ENCODE measurements at places on chromosomes 3 and 15. TPM values are rescaled to one million over a fixed set of nuclear protein-coding genes. Genes with fewer than 3 reads are reported as not detected.

DNA sequence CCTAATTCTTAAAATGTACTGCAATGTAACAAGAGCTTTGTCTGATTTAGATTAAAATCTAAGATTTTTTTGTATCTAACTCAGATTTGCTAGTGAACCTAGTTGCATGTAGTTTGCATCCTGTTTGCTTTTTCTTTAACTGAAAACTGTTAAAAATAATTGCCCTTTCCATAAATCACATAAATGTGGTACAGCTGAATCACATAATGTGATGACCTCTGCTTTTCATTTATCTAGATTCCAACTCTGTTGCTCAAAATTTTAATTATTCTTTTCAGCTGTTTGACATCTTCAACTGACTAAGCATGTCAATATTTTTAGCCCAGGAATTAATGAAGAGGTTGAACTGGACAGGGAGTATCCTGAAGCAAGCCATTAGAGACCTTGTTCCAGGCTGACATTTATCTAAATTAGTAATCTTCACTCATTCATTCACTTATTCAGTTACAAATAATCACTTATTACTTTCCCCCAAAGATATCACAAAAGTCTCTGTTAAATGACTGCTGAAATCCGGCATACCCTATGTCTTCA lies 101.9 kb upstream of the PLXND1 start:
- no peak for DNase-seq

- DNase-seq, result no peak
Measured at GRCh38 chr3:166810741-166811445, 569.2 kb downstream of the ZBBX start.

DNA sequence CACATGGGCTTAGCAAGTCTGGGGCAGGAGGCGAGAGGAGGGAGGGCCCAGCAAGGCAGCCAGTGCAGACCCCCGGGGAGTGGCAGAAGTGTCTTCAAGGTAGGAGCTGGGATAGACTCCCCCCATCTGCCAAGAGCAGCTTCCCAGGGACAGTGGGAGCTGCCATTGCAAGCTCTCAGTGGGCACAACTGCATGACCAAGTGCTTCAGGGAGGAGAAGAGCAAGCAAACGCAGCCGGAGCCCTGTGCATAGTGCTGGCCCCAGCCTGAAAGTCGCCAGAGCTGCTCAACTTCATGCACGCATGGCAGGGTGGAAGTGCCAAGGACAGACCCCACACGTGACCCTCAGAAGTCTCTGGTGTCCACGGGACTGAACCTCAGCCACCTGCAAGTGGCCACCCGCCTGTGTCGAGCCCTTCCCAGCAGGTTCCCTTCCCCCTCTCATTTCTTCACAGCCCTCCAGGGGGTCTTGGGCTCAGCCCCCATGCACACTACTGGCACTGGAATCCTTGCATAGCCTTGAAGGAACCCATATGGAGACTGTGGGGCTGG lies 89.4 kb downstream of the PLXNA1 start:
- DNase-seq, result no peak

GRCh38 chr3:178075344-178075743 lies 460.9 kb upstream of the KCNMB2 start:
- no peak for DNase-seq

DNA sequence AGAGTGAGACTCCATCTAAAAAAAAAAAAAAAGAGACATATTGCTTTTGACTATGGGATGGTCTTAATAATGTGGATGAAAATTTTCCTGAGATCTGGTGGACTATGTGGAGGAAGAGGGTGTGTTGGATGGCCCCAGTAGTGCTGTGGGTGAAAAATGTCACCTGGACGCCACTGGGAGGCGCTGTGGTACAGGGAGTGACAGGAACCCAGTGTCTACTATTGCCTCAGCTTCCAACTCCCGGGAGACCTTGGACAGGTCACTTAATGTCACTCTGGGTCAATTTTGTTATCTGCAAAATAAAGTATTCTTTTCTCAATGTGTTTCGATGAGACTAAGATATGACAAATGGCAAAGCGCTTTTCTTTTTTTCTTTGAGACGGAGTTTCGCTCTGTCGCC lies 27.7 kb upstream of the DCP1A start:
- peak; percentile 75 for DNase-seq

Gene TRANK1
- total RNA-seq, result 54.0 TPM

Gene WDR93
- total RNA-seq, result not detected

GRCh38 chr3:128878011-128878457 lies 1.4 kb upstream of the ACAD9 start:
- DNase-seq, result no peak

- peak; percentile 49 for DNase-seq
Measured at GRCh38 chr3:129195731-129196256, 12.1 kb upstream of the CNBP start.

GRCh38 chr15:59456114-59456513 lies 18.1 kb downstream of the FAM81A start:
- DNase-seq, result peak; percentile 80

- no peak for DNase-seq
Measured at GRCh38 chr3:172155897-172156585, 116.7 kb downstream of the FNDC3B start.

DNA sequence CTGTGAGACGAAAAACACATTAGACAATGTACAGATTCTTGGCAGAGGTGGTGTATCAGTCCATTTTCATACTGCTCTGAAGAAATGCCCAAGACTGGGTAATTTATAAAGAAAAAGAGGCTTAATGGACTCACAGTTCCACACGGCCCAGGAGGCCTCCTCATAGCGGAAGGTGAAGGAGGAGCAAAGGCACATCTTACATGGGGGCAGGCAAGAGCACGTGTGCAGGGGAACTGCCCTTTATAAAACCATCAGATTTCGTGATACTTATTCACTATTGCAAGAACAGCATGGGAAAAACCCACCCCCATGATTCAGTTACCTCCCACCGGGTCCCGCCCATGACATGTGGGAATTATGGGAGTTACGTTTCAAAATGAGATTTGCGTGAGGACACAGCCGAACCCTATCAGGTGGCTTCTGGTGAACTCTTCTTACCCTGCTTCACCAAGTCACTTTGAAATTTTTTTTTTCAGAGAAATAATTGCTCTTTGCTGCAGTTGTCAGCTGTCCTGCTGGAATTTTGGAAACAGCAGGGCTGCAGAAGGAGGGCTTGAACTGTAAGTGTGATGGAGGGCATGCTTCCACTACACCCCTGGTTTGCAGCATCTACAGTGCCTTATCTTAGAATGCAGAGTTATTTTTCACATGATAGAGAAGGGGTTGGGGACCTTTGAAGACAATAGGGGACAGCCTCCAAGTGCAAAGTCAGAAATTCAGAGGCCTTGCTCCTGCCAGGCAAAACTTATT lies 2.9 kb upstream of the IGF2BP2 start:
- DNase-seq, result no peak

GRCh38 chr15:74385733-74386132 lies 18.3 kb upstream of the CYP11A1 start:
- no peak for DNase-seq

DNA sequence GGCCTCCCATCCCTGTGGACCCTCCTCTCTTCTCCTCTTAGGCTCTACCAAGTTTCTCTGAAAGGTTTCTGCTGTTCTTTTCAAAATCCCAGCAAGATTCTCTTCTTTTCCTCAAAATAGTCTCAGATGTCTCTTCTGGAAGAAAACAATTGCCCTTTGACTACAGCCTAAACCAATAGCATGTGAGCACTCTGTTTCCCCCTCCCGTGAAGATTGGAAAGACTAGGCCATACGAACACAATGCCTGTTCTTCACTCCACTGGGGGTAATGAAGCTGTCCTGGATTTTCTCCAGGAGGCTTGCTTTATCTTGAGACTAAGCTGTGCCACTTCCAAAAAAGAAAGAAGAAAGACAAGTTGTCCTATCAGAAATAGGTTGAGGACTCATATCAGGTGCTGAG lies 178.7 kb upstream of the MCTP2 start:
- no peak for DNase-seq

Gene SNTN
- total RNA-seq, result not detected

DNA sequence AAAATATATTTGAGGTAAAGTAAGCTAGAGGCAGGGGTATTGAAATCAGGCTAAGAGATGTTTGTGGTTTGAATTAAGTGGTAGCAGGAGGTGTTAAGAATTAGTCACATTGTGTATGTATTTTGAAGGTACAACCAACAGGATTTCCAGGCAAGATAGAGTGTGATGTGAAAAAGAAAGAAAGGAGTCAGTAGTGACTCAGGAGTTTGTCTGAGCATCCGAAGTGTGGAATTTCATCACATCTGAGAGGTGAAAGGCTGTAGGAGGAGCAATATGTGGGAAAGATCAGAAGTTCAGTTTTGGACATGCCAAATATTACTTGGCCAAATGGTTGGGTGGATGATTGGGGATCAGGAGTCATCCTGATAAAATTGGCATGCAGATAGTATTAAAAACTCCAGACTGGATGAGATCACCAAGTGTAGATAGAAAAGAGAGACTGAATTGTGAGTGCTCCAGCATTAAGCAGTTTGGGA lies 32.1 kb upstream of the EBLN2 start:
- DNase-seq, result no peak

DNA sequence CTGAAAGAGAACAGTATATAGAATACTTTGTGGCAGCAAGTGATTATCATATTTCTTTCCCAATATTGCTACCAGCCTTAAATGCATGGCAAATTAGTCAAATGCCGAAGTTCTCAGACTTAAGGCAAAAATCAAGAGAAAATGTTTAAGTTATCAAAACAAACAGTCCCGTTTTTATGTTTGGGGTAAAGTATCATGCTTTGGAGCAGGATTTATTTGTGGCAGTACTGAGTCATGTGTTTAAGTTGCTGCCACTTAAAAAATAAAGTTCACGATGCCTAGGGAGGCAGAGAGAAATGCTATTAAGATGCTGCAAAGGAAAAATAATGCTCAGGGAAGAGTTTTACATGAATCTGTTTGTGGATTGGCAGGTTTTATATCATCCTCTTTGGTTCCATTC lies 417.4 kb upstream of the MDFIC2 start:
- DNase-seq, result no peak

Gene CNBP
- 205 TPM for total RNA-seq

Gene ASB14
- not detected for total RNA-seq

Gene SLC2A2
- total RNA-seq, result not detected

DNA sequence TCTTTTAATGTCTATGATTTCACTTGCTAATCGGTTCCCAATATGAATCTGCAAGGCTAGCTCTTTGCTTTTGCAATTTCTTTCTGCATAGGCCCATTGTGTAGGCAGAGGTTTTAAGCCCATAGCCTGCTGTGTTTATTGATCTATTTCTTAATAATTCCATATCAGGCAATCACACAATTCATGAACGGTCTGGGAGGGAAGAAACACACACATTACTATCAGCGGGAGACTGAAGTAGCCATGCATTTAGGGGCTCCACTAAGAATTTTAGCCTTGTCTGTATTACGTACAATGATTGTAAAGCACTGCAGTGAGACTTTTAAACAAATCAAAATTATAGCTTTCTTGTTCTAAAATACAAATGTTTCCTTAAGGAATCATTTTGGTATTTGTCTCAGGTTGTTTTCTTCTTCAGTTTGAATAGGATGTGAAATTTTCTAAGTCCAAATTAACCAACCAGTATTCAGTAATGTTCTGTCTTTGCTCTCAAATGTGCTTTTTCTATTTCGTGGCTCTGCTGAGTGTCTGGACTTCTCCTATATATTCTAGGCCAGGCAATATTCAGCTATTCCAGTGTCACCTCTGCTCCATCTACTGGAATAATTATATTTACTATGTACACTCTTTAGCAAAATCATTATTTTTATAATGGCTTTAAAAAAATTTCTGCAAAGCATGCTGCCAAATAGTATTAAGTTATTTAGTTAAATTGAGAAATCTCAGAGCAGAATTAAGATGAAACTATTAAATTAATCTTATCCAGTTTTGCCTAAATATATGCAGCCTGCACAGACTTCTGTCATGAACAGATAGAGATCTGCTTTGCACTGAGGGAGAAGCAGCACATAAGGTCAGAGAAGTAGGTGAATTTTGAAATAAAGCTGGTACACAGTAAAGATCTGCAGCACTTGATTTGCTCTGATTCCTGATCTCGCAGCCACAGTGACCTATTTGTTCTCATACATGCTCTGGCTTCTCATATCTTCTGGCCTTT lies 103.0 kb upstream of the NAALADL2 start:
- DNase-seq, result no peak

DNA sequence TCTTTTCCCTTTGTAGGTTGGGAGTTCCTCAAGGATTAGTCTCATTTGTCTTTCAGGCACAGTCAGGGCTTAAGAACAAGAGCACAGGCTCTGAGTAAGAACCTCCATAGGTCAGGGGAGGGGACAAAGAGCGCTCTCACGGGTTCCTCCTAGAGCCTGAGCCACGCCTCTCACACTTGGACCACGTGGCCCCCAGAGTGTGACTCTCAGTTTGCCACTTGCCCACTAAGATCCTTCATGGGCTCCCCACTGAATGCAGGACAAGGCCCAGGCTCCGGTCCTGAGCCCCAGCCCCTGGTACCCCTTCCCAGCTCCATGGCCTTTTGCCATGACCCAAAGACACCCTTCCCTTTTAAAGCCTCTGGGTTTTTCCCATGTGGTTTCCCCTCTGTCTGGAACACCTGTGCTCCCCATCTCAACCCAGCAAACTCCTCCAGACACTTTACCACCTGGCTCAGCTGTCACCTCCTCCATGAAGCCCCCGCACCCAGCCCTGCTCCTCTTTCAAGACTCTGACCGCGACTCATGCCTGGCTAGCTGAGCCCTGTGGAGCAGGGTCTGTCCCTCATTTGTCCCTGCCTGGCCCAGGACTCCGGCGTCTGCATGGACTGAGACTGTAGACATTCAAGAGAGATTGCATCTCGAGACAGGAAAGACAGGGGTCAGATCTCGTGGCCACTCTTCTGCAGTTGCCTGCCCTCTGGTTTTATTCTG lies 32.7 kb downstream of the IQSEC1 start:
- no peak for DNase-seq

DNA sequence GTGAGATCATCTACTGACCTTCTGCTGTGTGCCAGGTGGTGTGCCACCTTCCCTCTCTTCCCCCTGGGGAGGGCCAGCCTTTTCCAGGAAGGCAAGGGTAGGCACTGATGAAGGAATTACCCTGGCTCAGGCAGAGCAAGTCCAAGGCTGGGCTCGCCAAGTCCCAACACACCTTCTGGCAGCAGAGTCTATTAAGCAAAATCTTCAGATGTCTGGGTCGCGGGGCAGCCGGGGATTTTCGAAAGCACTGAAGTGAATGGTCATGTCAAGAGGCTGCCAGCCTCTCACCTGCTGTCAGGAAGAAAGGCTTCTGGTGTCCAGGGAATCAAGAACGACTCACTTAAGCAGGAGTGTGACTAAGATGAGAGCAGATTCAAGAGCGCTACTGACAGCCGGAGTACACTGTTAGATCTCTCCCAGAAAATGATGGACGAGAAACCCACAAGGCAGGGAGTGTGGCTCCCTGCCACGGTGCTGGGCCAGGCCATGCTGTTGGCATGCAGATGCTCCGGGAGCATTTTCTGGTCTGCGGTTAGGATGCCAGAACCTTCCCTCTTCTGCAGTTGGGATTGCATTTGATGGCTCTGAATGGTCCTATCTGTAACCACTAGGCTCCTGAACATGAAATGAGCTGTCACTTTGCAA lies 479.8 kb downstream of the SHQ1 start:
- DNase-seq, result no peak

Gene ZCWPW2
- 0.42 TPM for total RNA-seq

GRCh38 chr3:38722781-38723568 lies 73.5 kb upstream of the SCN5A start:
- no peak for DNase-seq
